NCI-H82 (cell line): ENCODE measurements at places on chromosomes 5 and 9.

DNA sequence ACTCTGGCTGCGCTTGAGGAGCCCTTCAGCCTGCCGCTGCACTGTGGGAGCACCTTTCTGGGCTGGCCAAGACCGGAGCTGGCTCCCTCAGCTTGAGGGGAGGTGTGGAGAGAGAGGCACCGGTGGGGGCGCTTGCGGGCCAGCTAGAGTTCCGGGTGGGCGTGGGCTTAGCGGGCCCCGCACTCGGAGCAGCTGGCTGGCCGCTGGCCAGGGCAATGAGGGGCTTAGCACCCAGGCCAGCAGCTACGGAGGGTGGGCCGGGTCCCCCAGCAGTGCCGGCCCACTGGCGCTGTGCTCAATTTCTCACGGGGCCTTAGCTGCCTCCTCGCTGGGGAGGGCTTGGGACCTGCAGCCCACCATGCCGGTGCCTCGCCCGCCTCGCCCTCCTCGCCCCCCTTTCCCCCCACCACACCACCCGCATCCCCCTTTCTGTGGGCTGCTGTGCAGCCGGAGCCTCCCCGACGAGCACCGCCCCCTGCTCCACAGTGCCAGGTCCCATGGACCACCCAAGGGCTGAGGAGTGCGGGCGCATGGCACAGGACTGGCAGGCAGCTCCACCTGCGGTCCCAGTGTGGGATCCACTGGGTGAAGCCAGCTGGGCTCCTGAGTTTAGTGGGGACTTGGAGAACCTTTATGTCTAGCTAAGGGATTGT lies 954.5 kb downstream of the DTWD2 start:
- no peak for DNase-seq

DNA sequence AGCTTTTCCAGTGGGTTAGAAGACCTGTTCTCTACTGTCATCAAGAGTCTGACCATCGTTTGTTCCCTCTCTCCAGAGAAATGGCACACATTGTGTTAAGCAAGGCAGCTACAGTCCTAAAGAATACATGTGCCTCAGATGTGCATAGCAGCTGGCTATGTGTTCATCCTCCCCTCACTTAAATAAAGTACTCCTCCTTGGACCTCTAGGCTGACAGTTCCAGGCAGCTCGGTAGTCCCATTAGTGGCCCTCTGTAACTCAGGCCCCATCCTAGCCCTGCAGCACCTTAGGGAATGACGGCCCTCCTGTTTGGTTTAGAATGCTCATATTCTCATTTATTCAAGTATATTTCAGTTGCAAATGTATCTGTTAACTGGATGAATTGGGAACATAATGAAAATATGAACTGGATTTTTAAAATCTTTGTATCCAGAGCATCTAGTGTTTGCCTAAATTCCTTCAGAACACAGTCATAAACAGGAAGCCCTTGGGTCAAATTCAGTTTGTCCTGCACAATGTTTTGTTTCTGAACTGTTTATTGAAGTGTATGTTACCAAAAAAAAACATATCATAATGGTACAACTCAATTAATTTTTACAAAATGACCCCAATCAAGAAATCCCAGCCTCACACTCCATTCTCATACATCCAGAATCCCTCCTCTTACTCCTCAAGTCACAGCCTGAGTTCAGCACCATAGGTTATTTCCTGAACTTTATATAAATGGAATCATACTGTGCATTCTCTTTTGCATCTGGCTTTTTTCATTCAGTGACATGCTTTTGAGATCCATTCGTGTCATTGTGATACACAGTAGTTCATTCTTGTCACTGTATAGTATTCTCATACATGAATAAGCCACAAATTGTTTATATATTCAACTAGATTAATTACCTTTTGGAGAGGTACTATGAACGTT lies 1.6 kb upstream of the ASPN start:
- no peak for DNase-seq

GRCh38 chr5:141421489-141421855 lies 621 bp downstream of the PCDHGA11 start:
- no peak for DNase-seq

DNA sequence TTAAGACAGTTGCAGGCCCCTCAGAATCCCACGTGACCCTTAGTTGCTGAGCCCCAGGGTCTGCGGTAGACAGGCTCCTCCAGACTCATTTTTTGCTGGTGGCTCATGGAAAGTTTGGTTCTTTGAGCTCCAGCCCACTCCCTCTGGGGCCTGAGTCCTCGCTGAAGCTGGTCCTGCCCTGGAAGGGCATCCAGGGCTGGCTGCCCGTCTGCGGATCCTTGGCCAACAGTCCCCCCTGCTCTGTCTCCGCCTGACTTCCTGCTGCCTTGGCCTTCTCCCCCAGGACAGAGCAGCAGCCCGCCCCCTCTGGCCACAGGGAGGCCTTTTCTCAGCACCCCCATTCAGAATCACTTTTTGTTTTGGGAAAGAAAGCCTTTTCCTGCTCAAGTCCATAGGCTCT lies 24.4 kb downstream of the SLC6A7 start:
- no peak for DNase-seq

- DNase-seq = no peak
These were observed 10.1 kb downstream of the ACO1 start for GRCh38 chr9:32394381-32395049.
